ENCODE measurements at places on chromosomes 5 and 9. TPM values are rescaled to one million over a fixed set of nuclear protein-coding genes. Genes with fewer than 3 reads are reported as not detected.

The PRELID2 gene
- 95.0 TPM for total RNA-seq

The MARCOL gene
- total RNA-seq = not detected

The POU5F2 gene
- total RNA-seq = 1.1 TPM

The WDR38 gene
- not detected for total RNA-seq

The DMRT3 gene
- total RNA-seq = not detected

The AKNA gene
- total RNA-seq = 35.9 TPM

The TAF11L5 gene
- total RNA-seq = not detected

The INSL6 gene
- total RNA-seq = not detected

The FYB1 gene
- 10.8 TPM for total RNA-seq

The SLC36A3 gene
- total RNA-seq = not detected

The RORB gene
- 0.34 TPM for total RNA-seq

The NR4A3 gene
- total RNA-seq = 0.61 TPM

The ANKRD18B gene
- total RNA-seq = 0.64 TPM

Data from left colon (tissue), 2 donors.